Esophagus squamous epithelium (tissue), 5 donors: ENCODE measurements at places on chromosomes 3 and 15.

DNA sequence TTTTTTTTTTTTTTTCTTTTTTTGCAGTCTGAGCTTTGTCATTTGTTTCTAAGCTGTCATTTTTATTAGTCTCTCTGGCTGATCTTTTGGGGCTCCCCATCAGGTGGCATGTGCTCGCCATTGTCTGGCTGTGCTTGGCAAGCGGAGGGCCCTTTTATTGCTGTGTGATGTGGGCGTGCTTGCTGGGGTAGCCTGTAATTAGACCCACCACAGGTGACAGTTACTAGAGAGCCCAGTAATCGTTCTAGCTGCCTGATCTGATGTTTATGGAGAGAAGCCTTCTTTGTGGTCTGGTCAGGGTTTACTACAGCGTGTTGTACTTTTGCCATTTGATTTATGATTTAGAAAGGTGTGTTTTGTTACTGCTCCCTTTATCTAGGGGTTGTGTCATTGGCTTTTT, 179.9 kb downstream of the MCTP2 start:
- no peak for DNase-seq

DNA sequence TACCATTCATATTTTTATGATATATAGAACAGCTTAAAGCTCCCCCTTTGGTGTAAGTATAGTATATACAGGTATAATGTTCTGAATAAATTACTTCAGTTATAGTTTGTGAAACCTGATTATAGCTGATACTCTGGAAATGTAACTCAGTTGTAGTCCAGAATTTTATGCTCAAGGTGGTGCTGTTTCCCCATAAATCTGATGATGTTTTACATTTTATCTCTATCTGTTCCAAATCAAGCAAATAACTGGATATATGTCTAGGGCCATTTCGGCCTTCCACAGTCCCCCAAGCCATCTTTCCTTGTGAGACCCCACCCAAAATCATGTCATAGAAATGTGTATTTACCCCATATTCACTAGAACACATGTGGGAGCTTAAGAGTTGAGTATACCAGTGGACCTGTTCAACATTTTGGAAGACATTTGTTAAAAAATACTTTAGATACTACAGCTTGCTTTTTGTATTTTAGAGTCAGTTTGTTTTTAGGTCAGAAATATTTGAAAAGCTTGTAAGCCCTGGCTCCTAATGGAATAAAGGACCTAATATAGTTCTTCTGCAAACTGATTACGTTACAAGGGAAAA, 107.1 kb downstream of the ATG7 start:
- DNase-seq = no peak

GRCh38 chr3:31288641-31289100, 244.1 kb upstream of the STT3B start:
- no peak for DNase-seq

DNA sequence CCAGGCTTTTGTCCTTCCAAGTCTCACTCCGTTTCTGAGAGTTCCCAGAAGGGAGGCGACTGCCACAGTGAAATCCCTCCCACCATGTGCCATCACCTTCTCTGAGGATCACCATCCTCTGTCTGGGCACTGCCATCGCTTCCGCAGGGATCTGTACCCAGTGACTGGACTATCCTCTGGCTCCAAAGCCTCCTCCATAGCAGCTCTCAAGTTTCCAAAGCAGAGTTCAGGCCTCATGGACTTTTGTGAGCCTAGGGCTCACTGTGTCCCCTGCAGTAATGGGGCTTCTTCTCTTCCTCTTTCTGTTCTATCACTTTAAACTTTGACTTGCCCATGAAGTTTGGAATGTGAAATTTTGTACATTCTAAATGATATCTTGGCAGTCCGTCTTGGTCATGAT, 63.9 kb downstream of the TIPARP start:
- DNase-seq = no peak

DNA sequence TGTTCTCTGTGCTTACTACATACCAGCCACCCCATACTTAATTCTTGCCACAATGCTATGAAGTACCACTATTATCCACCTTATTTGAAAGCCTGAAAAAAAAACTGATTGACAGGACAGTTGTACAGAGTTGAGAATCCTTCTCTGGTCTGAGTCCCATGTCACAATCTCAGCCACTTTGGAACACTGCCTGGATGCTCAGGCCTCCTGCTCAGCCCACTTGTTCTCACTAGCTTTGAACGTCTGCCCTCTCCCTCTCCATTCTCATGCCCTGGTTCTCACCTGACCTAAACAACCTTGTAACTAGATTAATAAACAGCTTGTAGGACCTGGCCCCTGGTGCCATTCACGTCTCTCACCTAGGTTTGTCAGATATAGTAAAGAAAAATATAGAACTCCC, 53.9 kb downstream of the TRIM69 start:
- no peak for DNase-seq

GRCh38 chr3:180911876-180912303, 580 bp upstream of the FXR1 start:
- DNase-seq = no peak

DNA sequence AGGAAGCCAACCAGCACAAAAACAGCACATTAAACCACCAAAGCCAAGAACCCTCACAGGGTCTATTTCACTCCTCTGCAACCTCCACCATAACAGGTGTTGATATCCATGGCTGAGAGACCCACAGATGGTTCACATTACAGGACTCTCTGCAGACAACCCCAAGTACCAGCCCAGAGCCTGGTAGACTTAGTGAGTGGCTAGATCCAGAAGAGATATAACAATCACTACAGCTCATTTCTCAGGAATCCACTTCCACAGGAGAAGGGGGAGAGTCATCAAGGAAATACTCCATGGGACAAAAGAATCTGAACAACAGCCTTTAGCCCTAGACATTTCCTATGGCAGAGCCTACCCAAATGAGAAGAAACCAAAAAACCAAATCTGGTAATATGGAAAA, 168.1 kb upstream of the CD96 start:
- no peak for DNase-seq

DNA sequence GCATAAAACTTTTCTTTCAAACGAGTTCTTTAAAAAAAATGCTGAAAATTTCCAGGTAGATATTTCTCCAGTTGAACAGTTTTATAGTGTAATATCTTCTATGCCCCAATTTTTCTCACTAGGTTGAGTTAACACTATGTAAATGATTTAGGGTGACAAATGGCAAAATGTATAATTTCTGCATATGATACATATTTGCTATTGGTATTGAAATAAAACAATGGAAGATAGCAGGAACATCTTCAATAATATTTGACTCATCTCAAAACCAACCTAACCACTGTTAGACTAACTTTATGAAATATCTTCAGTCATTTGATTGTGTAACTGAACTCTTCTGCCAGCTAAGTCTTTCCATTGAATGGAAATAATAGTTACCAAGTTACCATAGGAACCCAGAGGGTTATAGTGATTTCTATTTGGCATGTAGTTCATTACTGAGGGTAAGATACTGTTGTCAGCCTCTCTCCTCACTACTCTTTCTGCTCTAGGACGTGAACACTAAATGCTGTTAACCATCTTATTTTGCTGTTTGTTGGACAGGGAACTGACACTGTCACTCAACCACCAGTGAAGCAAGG, 824.7 kb upstream of the NECTIN3 start:
- no peak for DNase-seq
